ENCODE measurements at places on chromosomes 12 and 14. TPM values are rescaled to one million over a fixed set of nuclear protein-coding genes. Genes with fewer than 3 reads are reported as not detected.
A peak's percentile ranks its signal among the peaks of the same experiment; 100 is the strongest.

GRCh38 chr12:79983492-79983891 is 48.6 kb upstream of the PPP1R12A start:
- DNase-seq, result no peak

GRCh38 chr12:51028813-51029150 is 2.6 kb upstream of the SLC11A2 start:
- DNase-seq, result no peak

DNA sequence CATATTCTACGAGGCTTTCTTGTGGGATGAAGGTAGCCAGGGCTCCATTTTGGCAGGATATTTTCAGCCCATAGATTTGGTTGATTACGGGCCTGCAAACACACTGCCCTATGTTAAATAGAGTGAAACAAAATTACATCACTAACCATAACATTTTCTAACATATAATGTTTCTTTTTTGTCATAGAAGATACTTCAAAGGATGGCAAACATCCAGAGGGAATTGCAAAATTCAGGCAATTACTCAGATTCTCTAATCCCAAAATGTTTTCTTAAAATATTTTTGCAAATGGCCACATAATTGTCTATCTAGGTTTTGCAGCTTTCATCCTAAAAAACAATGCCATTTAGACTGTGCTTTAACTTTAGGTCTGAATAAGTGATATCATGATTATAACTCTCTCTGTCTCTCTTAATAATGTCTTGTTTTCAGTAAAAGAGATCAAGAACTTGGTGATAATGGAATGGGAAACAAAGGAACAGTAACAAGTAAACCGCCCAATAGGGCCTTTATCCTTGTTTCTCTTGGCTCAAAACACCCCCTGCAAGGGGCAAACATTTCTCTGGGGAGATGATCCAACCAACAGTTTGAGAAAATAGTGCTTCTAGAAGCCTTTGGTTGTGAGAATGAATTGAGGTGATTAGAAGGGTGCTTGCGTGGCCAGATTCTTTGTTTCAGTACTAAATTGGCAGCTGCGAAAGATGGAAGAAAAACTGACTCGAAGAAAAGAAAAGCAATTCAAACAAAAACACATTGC is 54.4 kb upstream of the BTG1 start:
- no peak for DNase-seq

- DNase-seq, result peak; percentile 54
These were observed 8.1 kb upstream of the PPP1R1A start for GRCh38 chr12:54596526-54596946.

GRCh38 chr12:45878630-45879255 is 111.6 kb downstream of the SCAF11 start:
- peak; percentile 41 for DNase-seq

GRCh38 chr12:48943221-48943620 is 14.1 kb downstream of the ARF3 start:
- DNase-seq, result no peak

DNA sequence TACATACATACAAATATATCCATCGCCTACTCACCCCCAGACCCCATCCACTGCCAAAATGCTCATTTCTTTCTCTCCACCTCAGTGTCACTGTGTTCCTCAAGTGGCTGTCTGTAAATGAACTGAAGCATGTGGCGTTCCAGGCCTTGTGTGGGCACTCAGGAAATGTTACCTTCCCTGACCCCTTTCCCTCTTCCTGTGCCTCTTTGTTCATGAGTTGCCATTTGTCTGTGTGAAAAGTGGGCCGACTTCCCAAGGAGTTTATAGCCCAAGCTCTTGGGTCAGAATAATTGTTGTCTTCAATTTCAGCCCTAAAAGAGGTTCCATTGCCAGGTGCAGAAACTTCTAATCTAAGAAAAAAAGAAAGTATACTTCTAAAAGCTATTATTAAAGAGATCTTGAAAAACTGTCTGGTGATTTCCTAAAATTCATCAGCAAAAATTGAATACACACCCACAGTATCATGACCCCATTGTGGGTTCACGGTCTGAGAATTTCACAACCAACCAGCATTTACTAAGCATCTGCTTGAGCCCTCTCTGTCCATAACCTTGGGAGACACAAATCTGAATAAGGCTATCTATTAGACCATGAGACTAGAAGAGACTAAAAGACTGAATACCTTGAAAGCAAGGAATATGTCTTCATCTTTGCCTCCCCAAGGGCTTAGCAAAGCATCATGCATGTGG is 201.4 kb upstream of the EEA1 start:
- no peak for DNase-seq

- no peak for DNase-seq
These were observed 64.8 kb downstream of the PPP2R5C start for GRCh38 chr14:101826351-101826750.

- no peak for DNase-seq
These were observed 175.9 kb upstream of the FOXN3 start for GRCh38 chr14:89592961-89593360.

GRCh38 chr14:48325486-48325885 is 650.1 kb upstream of the MDGA2 start:
- DNase-seq, result no peak

DNA sequence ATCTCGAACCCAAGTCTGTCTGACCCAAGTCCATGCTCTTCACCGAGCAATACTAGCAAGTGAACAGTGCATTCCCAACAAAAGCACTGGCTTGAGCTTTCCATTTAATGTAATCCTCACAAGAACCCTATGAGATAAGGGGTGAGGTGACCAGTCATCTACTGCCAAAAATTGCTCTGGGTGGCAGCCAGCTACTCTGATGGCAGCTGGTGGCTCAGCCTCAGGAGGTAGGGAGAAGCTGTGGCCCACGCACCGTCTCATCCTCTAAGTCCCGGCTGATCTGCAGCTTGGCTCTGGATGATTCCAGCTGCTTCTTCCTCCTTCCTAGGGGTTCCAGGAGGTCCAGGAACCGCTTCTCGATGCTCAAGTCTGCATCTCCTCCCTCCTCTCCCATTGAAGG is 75.2 kb downstream of the PLEKHG3 start:
- DNase-seq, result no peak

DNA sequence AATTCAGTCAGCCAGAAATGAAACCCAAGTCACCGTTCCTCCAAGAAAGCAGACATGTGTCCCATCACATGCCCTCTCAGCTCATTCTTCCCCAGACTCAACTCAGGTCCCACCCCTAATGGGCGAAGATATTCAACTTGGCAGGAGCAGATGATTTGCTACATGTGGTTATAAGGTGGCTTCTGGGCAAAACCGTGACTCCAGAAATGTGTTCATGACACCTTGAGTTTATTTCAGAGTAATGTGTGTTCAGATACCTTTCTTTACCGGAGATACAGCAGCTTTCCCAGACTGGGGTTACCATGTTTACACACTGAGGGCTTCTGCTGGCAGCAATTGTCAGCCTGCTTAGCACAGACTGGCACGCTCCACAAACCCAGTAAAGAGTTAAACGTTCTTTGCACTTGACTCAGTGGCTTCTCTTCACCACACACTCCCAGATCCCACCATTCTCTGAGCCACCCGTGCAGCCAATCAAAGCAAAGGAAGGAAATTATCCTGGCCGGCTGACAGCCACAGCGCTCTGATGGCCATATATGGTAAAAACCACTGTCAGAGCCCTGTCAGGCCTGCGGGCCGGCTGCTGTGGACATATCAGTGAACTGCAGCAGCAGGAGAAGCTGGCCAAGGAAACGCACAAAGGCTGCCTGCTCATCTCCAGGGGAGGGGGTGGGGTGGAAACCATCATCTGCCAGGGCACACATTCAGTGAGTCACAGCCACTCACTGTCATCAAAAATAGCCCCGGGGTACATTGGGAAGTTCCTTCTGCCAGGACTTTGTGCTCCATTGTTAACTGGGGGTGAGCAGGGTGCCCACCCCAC is 39.9 kb downstream of the CORO1C start:
- peak; percentile 70 for DNase-seq

DNA sequence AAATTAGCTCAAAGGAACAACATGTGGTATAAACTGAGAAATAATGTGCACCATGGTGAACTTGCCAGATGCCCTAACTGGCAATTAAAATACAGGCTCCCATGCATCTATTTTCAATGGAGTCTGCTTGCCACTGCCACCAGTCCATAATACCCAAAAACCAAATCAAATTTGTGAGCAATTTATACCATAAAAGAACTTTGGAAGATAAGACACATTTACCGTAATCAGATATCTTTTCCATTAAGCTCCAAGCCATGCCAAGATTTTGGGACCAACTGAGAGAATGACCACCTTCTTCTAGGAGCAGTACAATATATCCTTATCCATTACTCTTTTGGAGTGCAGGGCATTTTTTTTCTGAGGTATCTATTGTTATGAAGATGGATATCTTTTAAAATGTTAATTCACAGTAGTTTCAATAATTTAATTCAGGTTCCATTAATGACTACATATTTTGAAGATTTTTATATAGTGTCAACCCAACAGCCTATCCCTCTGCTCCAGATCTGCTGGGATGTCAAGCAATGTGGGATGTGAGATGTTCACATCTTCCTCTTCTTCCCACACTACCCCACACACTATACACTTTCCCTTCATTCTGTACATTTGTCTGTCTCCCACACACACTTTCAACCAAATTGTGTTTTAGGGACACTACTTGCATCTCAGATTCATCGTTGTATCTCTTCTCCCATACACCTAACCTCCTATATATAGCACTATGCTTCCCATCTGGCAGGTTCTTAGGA is 53.3 kb downstream of the KIF21A start:
- DNase-seq, result no peak

DNA sequence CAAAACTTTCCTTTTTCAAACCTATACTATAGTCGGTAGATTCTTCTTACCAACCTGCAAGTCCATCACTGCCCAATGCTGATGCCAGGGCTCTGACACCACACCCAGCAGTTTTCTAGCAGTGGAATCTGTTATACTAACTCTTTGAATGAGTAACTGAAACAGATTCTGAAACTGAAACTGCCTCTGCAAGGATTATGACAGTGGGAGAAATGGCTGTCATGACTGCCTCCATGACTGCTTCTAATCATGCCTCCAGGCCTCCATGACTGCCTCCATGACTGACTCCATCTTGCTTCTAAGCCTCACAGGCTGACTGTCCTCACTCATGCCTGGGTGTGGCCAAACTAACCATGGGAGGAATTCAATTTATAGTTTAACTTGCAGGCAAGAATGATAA is 29.4 kb upstream of the OXA1L start:
- DNase-seq, result peak; percentile 47

DNA sequence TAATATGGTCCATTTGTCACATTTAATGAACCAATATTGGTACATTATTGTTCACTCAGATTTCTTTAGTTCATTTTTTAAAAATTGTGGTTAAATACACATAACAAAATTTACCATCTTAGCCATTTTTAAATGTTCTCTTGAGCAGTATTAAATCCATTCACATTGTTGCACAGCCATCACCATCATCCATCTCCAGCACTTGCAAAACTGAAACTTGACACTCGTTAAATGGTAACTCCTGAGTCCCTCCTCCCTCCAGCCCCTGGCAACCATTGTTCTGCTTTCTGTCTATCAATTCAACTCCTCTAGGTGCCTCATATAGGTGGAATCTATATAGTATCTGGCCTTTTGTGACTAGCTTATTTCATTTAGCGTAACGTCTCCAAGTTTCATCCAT is 86.4 kb downstream of the ACACB start:
- DNase-seq, result no peak

DNA sequence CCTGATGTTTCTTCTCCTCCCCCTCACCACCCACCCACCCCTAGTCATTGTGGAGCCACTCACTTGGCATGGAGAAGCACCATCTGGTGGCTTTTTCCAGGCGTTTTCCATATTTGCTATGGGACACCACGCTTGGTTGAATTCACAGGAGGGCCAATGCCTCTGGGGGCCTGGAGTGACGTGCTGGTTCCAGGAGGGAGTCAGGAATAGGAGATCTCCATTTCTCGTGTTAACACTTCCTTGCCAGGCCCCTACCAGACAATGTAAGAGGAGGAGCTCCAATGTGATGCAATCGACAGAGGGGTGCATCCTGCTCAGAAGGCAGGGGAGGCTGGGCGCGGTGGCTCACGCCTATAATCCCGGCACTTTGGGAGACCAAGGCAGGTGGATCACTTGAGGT is 21.6 kb upstream of the TESC start:
- DNase-seq, result no peak

- no peak for DNase-seq
These were observed 57.0 kb downstream of the TECPR2 start for GRCh38 chr14:102419716-102420115.

- no peak for DNase-seq
These were observed 14.7 kb upstream of the KDM2B start for GRCh38 chr12:121595520-121595919.

- no peak for DNase-seq
These were observed 28.0 kb downstream of the ERH start for GRCh38 chr14:69370061-69370460.

DNA sequence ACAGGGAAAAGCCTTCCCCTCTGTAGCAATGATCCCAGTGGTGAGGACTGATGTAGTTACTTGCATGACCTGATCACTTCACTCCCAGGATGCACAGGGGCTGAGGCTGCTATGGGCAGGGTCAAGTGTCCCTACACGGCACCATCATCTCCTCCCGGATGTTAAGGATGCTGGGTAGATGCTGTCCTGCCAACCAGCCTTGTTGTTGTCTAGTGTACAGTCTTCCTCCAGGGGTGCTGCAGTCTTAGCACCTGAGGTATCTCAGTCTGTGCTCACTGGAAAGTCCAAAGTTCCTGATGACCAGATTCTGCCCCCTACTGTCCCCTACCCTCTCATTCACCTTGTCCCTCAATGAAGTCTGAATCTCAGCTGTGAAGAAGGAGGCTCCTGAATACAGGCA is 20.1 kb downstream of the CPM start:
- DNase-seq, result no peak

LRRC43 gene
- not detected for total RNA-seq

ING4 gene
- total RNA-seq, result 40.2 TPM

GPR84 gene
- 0.15 TPM for total RNA-seq

TCTN1 gene
- total RNA-seq, result 4.3 TPM

PPM1H gene
- total RNA-seq, result not detected

JPH4 gene
- not detected for total RNA-seq

Data from activated CD4-positive, alpha-beta T cell treated with anti-CD3 and anti-CD28 coated beads, Interleukin-2, amount 10 ng/mL, durations not matched to agents 7 days and 5 days (primary cell).